Omental fat pad (tissue), 4 donors: ENCODE measurements at places on chromosomes 4 and X. TPM values are rescaled to one million over a fixed set of nuclear protein-coding genes. Genes with fewer than 3 reads are reported as not detected.
A peak's percentile ranks its signal among the peaks of the same experiment; 100 is the strongest.

Gene ZRSR2
- 5.6 TPM for total RNA-seq

GRCh38 chr4:160202802-160203201 is 1099.9 kb downstream of the RAPGEF2 start:
- DNase-seq: no peak

DNA sequence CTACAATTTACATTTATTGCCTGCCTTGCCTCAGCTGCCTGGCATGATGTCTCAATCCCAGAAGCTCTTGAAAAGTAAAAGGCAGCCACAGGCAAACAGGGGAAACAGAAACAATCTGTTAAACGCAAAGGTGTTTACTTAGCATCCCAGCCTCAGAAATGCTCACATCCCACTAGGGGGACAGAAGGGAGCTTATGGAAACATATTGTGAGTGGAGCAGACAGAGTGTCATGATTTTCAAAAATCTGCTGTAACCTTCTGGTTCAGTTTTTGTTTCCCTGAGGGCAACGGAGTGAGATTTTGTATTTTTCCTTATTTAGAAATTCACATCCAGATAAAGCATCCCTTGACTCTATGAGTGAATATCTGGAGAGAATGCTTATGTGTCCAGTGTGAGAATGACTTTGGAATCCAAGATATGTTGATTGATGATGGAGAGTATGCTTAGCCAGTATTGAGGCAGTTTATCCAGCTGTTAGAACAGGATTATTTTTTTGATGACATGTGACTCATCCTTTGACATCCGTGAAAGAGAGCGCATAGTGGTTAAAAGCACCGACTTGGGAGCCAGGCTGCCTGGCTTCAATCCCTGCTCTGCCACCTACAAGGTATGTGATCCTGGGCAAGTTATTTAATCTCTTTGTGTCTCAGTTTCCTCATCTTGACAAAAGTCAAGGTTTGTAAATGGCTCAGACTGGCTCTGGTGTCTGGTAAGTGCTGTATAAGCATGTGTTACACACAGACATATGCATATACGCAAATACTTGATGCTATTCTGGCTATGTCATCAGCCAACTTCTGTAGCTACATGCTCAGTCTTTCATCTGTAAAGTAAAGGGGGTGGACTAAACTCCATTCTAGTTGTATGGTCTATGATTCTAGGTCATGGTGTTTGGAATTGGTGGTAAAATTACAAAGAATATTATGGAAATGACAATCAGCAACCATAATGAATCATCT is 381.2 kb downstream of the RAPGEF2 start:
- DNase-seq: no peak

Gene SPACA5
- total RNA-seq: not detected

DNA sequence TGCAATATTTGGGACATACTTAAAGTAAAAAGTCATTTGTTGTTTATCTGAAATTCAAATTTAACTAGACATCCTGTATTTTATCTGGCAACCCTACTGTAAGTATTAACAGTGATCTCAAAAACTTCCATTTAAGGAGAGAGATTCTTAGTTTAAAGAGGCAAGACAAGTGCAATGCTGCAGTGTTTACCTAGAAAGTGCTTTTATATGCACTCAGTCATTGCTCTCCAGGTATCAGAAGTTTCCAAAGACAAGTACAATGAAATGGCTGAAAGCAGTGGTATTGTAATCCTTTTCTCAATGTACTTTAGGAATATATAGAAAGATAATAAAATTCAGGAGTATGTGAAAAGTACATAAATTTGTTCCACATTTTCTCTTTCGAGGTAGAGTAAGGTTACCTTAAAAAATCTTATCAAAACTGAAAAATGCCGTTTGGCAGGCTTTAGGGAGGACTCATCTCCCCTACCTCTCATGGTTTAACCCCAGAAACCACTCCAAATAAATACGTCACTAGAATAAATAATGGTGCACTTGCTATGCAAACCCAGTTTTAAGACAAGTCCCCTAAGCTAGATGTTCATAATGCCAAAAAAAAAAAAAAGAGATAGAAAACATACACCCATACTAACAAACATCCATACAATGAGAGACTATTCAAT is 45.7 kb downstream of the ELF2 start:
- no peak for DNase-seq

- DNase-seq: peak; percentile 61
Measured at GRCh38 chr4:105474099-105474518, 247 bp upstream of the PPA2 start.

- no peak for DNase-seq
Measured at GRCh38 chr4:25310803-25311166, 1.8 kb upstream of the ZCCHC4 start.

GRCh38 chr4:174408841-174409552 is 113.3 kb downstream of the HPGD start:
- no peak for DNase-seq

Gene PCSK1N
- total RNA-seq: 1.4 TPM

- DNase-seq: no peak
Measured at GRCh38 chr4:48772556-48772955, 7.5 kb downstream of the FRYL start.

- DNase-seq: no peak
Measured at GRCh38 chr4:140725556-140725955, 30.6 kb downstream of the TBC1D9 start.

- DNase-seq: no peak
Measured at GRCh38 chrX:40177942-40178715, 80.4 kb upstream of the BCOR start.

Gene MAOB
- 69.7 TPM for total RNA-seq

- DNase-seq: no peak
Measured at GRCh38 chr4:72604324-72604723, 35.3 kb upstream of the ADAMTS3 start.

DNA sequence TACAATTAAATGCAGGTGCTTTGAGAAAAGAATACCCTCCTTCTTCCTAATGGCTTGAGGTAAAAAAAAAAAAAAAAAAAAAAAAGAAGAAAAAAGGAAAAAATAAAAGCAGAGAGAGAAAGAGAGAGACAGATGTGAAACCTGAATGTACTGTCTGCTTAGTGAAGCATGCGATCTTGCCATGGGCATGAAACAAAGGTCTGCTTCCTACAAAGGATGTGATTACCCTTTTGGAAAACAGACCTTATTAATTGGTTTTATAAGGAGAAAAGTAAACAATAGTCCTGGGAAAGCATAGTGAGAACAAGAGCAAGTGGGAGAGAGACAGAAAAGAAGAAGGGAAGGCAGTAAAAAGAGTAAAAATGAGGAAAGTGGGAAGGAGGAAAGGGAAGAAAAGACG is 526.1 kb upstream of the PABPC4L start:
- DNase-seq: no peak

DNA sequence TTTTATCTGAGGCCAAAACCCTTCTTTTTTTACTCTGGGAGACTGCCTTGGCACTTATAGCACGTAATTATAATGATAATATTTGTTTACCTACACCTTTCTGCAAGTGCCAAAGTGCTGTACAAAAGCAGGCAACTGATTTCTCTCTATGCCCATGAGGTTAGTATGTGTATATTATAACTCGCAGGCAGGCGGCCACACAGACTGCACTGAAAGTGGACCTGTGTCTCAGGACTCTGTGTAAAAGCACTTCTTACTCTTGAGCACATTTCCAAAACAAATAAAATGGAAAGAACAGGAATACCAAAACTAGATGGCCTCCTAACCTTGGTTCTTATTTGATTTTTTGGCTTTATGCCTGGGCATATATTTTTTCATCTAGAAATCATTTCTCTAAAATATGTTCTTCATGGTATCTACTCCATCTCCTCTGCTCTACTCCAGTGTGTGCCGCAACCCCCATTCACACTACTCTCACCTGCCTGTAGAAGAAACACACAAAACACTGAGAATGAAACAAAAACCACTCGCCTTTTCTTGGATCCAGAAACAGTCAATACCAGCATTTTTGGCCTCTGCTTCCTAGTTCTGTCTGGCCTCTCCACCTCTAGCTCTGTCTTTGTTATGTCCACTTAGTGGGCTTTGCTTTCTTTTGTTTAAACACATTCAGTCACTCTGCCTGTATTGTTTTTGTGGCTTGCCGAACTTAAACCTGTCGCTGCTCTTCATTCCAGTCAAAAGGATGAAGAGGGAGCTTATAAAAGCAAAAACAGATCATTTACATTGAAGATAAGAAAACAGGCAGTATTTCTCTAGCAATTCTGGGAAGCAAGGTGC is 934.5 kb upstream of the TENM3 start:
- DNase-seq: no peak

- DNase-seq: no peak
Measured at GRCh38 chrX:63961964-63962363, 176.9 kb upstream of the ARHGEF9 start.

GRCh38 chr4:14812101-14812500 is 190.2 kb upstream of the CPEB2 start:
- no peak for DNase-seq

DNA sequence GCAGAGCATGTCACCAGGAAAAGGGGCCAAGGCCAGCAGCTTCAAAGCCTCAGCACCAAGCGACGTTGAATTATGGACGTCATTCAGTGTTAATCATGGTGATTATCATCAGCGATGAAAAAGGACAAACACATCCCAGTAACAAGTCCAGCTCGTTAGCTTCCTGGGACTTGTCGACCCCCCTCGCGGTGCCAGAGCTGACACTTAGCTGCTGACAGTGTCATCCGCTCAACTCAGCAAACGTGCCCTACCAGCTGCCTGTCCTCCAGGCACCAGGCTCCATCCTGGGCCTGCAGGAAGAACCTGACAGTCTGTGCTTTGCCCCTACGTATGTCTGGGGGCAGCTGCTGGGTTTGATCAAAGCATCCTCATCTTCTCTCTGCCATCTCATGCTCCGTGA is 137.0 kb upstream of the PSAPL1 start:
- no peak for DNase-seq

DNA sequence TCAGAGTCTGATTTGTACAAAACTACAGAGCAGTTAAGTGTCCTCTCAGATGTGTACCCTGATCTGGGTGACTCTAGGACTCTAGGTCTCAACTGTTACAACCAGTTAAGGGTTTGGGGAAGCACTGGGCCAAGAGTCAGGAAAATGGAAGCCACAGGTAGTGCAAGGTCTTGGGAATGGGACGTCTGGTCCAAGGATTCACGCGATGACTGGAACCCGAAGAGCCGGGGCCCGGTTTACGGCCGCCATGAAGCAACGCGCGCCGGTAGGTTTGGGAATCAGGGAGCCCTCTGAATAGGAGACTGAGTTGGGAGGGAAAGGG is 321 bp upstream of the HPRT1 start:
- DNase-seq: no peak

DNA sequence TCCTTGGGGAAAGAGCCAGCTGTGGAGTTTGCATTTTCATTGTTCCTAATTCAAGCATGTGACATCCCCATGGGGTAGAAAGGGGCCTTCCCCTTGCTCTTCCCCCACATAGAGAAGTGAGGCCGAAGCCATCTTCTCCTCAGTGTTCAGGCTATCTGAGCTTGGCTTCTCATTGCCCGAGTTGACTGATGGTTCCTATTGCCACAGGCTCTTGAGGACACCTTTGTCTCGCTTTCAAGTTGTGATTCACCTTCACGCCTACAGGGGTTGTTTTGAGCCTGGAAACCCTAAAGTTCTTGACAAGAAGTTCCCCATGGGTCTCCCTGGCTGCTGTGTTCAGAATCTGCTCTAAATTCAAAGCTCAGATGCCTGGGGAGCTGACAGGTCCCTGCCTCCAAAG is 25.0 kb downstream of the CCNQ start:
- no peak for DNase-seq

- DNase-seq: no peak
Measured at GRCh38 chr4:169404960-169405359, 134.2 kb upstream of the SH3RF1 start.

DNA sequence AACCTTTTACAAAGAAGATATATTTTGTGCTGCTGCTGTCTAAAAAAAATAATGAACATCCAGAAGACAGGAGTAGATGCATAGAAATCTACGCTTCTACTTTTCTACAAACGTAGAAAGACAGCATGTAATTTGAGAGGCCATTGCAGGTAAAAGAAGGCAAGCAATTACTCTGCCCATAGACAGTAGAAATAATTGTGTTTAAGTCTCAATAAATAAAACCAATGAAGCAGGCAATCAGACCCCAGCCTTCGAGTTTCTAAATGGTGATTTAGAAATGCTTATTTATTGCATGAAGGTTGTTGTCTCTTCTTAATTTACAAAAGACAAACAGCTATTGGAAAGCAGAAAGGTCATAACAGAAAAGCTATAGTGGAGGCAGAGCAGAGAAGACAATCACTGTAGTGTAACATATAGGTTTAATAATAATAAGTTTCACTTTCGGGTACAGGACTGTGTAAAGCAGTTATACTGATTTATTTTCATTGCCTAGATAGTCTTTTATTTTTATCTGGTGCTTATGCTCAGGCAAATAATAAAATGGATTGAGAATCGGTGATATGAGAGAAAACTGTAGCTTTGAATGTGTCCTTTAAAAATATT is 123.0 kb upstream of the TACR3 start:
- no peak for DNase-seq

Gene S100G
- not detected for total RNA-seq

DNA sequence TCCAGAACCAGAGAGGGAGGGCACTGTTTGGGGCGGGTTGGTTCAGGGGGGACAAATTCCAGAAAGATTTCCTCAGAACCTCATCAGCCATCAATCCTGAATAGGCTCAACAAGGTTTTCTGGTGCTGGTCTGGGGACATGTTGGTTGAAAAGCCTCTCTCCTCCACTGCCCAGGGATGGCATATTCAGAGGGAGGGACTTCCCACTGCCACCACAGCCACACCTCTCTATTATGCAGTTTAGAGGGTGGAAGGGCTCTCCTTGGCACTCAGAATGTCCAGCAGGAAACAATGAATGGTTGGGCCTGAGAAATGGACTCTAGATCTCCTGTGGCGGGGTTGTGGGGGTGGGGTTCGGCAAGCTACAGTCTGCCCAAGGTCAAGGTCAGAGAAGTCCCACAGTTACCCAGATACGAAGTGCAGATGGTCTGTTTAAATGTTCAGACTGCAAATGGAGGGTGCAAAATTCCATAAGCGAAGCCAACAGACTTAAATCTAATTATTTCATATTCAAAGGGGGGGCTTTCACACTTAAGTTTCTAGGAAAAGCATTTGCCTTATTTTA is 70.7 kb downstream of the LEF1 start:
- DNase-seq: no peak

DNA sequence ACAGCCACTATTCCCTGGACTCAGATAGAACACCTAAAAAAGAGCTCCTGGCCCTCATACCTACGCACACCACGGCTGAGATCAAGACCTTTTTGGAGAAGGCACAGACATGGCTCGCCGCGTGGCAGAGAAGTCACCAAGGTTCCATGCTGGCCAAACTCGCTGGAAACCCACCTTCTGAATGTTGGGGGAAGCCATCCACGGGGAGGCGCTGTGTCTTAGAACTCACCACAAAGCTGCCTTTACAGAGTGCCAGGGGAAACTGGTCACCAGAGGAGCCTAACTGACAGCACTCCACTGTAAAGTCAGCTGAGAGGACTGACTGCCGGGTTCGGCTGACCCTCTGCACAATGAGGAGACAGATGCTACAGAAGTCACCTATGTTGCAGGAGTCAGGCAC is 97.9 kb downstream of the NEUROG2 start:
- DNase-seq: no peak

Gene PIN4
- total RNA-seq: 5.0 TPM

DNA sequence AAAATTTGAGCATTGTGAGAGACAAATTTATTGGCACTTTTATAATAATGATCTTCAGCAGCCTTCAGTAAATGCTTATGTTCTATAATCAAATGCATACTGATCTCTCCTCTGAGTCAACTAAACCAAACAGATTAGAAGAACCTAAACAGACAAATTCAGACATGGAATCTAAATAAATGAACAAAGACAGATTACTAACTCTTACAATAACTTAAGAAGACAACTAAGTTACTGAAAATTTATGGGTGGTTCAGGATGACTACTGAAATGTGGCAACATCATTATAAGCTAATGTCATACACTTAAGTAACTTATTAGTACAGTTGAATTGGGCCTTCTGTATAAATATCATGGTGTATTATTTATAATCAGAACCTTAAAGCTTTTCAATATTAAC is 127.3 kb downstream of the NEK1 start:
- DNase-seq: no peak
